ENCODE measurements at places on chromosomes 3 and 15.

DNA sequence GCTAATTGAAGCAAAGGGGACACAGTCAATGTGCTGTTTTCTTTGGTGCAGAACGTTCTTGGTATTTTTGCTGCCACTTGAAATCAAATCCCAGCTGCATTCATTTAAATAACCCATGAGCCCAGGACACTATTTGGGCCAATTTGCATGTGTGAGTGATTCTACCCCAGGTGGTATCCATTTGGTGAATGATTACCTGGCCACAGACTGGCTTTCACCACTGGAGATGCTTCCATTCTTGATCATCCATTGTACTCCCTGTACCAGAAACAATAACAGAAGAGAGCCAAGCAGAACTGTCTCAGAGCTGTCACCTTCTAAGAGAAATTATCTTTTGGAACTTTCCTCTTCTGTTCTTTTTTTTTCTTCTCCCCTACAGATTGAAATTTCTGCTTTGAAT lies 139.7 kb upstream of the RARB start:
- DNase-seq, result no peak

GRCh38 chr3:109874896-109875708 lies 537.8 kb upstream of the DPPA4 start:
- no peak for DNase-seq

DNA sequence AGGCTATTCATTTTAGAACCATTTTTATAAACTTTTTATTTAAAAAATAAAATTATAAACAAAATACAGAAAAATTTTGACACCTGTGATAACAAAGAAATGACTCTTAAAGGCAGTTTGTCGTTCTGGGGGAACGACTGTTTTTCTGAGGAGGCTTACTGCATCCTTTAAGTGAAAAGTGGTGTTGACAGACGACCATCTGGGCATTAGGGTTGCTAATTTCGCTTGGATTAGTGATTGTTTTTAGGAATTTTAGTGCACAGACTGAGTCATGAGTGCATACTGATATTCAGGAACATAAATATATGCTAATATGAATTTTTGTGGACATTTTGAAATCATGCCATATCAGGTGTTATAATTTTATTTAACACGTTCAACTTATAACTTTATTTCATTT lies 28.5 kb downstream of the OSTN start:
- no peak for DNase-seq

- DNase-seq, result no peak
Observed at GRCh38 chr3:149934524-149934923, 36.2 kb downstream of the PFN2 start.

GRCh38 chr3:27677565-27677964 lies 44.6 kb downstream of the EOMES start:
- DNase-seq, result no peak

GRCh38 chr15:69377216-69377970 lies 36.8 kb upstream of the KIF23 start:
- DNase-seq, result no peak

- DNase-seq, result no peak
Observed at GRCh38 chr3:131738095-131738494, 235.3 kb upstream of the MRPL3 start.

GRCh38 chr3:129834580-129834979 lies 58.9 kb downstream of the TMCC1 start:
- no peak for DNase-seq

DNA sequence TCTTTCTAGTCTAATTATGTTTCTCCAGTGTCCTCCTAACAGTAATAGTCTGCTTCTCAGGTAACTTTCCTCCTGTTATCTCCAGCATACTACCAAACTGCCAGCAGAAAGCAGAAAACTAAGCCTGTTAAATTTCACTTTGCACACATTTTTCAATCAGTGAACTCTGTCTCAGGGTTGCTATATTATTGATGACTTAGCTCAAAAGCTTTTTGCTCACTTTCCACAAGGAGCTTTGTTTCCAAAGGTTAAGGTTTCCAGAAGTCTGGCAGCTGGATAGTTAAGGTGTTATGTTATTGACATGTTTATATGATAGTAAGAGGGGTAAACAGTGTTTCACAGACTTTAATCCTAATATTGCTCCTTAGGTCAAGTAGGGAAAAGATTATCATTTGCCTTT lies 5.1 kb downstream of the TRPM7 start:
- no peak for DNase-seq

- DNase-seq, result no peak
Observed at GRCh38 chr3:123076496-123077418, 9.9 kb downstream of the PDIA5 start.

GRCh38 chr15:63582718-63583426 lies 14.3 kb upstream of the FBXL22 start:
- no peak for DNase-seq

- no peak for DNase-seq
Observed at GRCh38 chr15:44698641-44699040, 12.5 kb downstream of the PATL2 start.

GRCh38 chr3:44996556-44996969 lies 20.5 kb downstream of the EXOSC7 start:
- no peak for DNase-seq

DNA sequence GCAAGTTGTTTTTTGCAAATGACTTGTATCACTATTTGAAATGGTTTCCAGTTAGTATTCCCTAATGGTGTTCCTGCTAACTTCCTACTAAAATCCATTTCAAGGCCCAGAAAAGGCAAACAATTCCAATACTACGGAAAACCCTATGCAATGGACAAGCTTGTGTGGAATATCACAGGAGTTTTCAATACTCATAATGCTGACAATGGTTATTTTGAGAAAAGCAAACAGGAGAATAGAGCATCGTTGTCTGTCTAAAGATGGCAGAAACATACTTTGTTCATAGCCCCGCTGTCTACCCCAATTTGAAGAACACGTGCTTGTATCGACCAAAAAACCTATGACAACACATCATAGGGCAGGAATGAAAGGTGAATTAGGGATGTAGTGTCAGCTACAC lies 327.9 kb downstream of the CHST2 start:
- DNase-seq, result no peak

DNA sequence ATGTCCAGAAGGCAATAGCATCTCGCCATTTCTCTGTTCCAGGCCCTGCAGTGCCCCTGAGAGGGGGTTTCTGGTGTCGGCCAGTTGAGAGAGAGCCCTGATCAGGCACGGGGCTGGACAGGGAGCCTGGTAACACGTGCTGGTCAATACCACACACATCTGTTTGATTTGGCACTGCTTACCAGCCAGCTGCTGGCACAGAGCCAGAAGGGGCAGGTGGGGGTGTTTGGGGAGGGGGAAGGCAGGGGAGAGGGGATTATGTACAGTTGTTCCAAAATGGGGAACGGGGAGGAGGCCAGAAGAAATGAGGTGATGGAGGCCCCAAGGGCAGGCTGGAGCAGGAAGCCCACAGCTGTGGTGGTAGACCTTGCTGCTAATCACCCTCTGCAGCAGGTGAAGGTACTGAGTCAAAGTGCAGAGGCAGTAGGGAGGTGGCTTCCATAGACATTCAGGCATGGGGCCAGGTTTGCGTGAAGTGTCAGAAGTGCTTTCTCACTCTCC lies 153.5 kb upstream of the LPP start:
- no peak for DNase-seq

GRCh38 chr15:90807786-90808086 lies 60.7 kb upstream of the FURIN start:
- DNase-seq, result no peak

GRCh38 chr3:69761896-69762767 lies 22.9 kb downstream of the MITF start:
- no peak for DNase-seq

DNA sequence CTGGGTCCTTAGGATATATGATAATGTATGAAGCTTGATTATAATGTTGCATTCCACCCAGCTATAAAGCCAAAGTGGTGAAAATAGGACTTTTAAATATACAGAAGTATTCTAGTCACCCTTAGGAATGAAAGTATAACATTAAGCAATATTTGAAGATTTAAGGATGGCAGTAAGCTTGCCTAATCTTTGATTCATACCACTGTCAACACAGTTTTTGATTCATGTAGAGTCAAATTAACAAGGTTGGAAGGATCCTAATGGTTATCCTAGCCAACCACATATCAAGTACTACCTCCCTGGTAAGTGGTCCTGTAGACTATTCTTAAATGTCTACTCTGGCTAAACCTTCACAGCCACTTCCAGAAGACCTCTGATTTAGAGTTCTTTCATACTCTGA lies 18.6 kb downstream of the ARIH1 start:
- no peak for DNase-seq

GRCh38 chr15:80404057-80404760 lies at the start of gene ARNT2:
ARNT2 (plus strand) TSS chr15:80404382; CDS start chr15:80404516, 134 bp downstream.
- DNase-seq, result peak; percentile 39

DNA sequence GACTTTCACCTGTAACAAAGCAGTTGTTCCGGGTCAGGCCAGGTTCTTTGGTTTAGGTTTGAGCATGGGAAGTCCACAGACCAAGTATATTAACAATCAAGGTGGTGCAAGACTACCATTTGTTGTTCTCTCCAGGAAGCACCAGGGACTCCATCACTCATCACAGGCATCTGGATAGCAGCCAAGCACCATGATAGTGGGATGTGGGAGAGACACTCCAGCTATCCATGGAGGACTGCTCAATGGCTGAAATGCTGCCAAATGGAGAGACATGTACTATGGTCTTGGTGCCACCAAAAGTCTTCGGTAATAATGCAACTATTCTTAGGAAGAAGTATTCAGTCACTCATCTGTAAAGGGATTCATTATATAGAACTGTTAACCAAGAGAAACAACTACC lies 143.0 kb downstream of the TNIK start:
- DNase-seq, result peak; percentile 36

DNA sequence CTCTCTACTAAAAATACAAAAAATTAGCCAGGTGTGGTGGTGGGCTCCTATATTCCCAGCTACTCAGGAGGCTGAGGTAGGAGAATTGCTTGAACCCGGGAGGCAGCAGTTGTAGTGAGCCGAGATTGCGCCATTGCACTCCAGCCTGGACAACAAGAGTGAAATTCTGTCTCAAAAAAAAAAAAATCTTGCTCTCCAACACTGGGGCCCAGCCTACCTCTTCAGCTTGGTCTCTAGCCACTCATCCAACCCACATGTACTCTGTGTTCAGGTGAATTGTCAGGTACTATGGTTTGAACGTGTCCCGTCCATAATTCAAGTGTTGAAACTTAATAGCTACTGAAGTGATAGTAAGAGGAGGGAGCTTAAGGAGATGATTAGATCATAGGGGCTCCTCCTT lies 22.4 kb upstream of the RAB7A start:
- DNase-seq, result no peak

- DNase-seq, result no peak
Observed at GRCh38 chr15:22942306-22942855, 37.8 kb downstream of the CYFIP1 start.
